ENCODE measurements at places on chromosomes 11 and 22.
A peak's percentile ranks its signal among the peaks of the same experiment; 100 is the strongest.

DNA sequence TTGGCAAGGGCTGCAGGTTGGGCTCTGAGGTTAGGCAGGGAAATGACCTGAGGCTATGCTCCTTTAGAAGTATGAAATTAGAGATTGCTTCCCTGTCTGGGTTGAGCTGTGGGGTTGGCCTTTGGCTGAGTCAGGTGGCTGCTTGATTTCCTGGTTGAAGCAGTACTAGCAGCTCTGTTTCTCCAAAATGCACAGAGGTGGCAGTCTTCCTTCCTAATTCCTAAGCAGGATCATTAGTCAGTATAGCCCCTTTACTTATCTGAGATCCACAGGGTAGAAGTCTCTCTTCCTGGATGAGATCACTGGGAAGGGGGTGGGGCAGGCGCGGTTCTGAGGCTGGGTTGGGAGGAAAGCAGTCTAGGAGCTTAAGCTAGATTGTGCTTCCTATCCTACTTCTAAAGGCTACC, 1917.5 kb downstream of the LRRC4C start:
- no peak for DNase-seq

DNA sequence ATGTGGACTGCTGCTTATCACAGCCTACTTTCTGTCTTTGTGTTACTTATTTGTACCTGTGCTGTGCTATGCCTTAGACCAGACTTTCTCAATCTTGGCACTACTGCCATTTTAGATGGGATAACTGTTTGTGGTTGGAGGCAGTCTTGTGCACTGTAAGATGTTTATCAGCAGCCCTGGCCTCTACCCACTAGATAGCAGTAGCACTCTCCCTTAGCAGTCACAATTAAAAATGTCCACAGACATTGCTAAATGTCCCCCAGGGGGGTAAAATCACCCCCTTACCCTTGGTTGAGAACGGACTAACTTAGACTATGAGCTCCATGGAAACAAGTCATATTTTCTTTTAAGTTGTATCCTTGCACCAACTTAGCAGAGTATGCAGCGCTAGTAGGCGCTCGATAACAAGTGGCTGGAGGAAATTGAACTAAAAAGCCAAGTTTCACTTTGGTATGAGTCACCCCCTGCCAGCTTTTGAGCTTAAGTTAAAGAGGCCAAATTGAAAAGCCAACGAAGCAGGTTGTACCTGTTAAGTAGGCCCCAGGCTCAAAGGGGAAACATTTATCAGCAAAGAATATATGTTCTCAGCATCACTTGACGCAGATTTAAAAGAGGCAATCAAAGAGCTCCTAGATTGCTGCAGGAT, 304.8 kb upstream of the SORL1-AS1 start:
- no peak for DNase-seq

GRCh38 chr11:116823031-116823843, at the start of gene APOA4:
Gene APOA4 (minus strand): TSS chr11:116823304. CDS start chr11:116823191, 113 bp downstream.
- no peak for DNase-seq

DNA sequence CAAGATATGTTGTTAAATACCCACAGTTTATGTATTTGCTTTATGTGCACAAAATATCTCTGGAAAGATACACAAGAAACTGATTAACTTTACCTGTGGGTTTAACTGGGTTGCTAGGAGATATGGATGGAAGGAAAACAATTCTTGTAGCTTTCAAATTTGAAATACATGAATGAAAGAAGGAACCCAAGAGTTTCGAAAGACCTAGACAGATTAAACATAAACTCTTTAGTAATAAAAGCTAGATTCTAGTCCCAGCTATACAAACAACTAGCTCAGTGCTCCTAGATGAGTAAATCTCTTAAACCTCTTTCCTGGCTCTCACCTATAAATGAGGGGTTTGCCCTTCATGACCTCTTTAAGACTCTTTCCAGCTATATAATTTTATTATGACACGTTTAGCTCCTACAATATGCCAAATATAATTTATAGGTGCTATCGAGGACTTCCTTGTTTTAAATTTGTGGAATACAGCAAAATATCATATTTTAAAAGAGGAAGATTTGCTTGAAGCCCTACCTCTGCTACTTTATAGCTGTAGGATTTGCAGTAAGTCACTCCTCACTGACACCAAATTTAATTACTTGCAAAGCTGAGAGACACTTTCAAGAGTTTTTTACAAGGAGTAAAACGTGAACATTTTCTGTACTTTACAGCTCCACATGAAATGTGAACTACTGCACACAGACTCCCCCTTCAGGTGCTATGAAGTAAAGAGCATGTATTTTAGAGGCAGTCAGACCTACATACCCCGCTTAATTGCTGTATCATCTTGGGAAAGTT, 50.7 kb downstream of the RRAS2 start:
- DNase-seq: no peak

DNA sequence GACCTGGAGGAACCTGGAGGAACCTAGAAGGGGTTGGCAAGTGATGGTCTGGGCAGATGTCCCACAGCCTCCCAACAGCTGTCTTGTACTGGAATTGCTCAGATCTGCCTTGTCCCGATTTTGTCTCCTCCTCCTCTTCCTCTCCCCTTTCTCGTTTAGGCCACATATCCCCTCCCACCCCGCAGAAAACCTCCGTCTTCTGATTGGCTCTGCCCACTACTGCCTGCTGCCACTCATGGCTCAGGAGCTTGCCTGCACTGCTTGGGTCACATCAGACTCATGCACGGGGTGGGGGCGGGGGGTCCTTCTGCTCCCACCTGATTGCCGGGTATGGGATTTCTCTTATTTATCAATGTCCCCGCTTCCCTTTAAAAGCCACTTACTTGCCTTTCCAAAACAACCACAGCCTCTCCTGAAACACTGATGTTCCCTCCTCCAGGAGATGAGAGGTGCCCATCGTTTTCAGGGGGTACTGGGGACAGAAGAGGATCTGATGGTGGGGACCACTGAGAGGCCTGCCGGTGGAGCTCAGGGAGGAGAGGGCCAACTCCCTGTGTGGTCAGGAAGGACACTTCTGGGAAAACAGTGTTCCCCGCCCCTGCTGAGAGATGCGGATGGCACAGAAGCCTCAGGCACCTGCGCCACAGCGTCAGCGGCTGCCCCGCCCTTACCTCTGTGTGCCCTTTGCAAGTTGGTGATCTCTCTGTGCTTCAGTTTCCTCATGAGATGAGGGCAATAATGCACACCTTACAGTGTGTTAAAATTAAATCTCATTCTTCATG, 14.7 kb downstream of the TOM1 start:
- DNase-seq: peak; percentile 25

DNA sequence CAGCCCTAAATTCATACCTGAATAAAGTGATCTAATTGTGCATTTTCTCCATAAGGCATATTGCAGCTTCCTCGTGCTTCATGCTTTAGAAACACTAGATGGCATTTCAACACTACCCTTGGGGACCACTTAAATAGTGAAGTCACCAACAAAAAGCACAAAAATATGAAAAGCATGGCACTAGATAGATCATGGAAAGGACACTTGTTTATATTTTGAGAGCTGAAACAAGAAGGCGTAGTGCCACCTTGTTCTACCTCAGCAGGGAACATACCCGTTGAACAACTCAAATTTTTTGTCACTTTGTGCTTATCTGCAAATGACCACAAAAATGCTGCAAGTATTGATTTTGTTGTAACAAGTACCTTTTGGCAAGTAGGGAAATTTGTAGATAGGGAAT, 8.6 kb downstream of the TBCEL start:
- DNase-seq: no peak

GRCh38 chr11:119709638-119710346, 19.2 kb downstream of the NECTIN1 start:
- DNase-seq: no peak

DNA sequence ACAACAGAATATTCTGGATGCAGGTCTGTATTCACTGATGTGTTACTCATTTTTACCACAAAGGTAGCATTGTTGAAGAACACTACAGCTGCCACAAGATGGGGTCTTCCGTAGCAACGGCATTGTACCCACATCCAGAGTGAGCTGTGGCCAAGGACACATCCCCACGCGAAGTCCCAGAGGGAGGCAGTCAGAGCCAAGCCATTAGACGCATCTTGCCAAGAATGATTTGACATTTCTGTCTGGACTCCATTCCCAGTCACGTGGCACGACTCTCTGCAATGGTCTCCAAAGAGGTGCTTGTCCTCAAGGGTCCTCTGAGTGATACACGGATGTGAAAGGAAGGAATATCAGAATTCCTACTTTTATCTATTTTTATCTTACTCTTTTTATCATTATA, 15.5 kb downstream of the OPCML start:
- DNase-seq: no peak

DNA sequence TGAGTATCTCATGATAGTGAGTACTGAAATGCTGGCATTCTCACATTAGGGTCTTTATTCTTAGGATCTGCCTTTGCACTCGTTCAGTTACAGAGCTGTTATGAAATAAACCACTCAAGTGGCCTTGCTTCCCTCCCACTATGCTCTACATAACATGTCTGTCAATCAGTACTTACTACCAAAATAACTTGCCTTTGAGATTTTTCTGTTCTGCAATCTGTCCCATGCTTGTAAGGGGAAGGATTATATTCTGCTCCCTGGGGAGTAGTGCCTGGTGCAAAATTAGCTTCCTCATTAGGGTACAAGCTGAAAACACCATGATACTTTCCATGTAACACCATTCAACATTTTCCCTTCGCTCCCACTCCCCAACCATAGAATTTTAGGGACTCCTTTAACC, 1.9 kb upstream of the GRAP2 start:
- DNase-seq: no peak

DNA sequence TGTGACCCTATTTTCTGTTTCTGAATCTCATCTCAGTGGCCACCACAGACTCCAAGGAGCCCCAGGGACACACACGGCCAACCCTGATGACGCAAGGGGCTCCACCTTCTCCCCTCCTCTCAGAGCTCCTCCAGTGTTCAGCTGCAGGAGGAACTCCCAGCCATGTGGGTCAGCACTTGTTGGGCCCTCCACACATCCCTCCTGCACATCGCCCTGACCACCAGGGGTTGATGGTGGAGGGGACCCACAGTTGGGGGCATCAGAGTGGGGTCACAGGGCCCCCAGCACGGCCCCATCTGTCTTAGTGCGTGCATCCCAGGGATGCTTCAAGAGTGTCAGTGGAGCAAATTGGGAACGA, 499.6 kb downstream of the BRD1 start:
- DNase-seq: no peak

DNA sequence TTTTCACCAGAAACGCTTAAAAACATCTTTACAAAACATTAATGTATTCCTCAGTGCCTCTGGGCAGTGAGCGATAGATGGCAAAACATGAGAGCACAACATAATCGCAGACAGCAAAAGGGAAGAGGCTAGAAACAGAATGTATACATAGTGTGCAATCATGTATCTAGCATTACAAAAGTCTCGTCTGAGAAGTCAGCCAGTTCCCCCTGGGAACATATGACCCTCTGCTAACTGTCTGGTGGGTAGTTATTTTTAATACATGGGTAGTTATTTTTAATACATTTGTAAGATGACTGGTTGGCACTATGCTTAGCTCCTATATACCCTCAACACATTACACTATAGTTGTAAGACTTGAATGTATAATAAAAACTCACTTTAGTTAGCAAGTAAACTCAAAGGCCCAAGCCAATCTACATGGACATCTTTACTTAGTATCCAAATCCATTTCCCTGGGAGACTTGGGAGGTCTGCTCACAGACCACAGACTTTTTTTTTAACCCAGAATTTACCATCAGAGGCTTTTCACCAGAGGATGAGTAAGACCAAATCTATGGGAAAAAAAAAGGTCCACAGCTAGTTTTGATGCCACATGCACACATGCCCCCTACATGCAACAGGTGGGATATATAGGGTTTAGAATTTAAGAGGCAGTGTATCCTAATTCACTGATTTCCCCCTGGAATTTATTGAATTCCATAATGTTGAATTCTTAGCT, 71.7 kb downstream of the AMBRA1 start:
- no peak for DNase-seq

GRCh38 chr11:612201-612960, 3.4 kb downstream of the IRF7 start:
- no peak for DNase-seq

DNA sequence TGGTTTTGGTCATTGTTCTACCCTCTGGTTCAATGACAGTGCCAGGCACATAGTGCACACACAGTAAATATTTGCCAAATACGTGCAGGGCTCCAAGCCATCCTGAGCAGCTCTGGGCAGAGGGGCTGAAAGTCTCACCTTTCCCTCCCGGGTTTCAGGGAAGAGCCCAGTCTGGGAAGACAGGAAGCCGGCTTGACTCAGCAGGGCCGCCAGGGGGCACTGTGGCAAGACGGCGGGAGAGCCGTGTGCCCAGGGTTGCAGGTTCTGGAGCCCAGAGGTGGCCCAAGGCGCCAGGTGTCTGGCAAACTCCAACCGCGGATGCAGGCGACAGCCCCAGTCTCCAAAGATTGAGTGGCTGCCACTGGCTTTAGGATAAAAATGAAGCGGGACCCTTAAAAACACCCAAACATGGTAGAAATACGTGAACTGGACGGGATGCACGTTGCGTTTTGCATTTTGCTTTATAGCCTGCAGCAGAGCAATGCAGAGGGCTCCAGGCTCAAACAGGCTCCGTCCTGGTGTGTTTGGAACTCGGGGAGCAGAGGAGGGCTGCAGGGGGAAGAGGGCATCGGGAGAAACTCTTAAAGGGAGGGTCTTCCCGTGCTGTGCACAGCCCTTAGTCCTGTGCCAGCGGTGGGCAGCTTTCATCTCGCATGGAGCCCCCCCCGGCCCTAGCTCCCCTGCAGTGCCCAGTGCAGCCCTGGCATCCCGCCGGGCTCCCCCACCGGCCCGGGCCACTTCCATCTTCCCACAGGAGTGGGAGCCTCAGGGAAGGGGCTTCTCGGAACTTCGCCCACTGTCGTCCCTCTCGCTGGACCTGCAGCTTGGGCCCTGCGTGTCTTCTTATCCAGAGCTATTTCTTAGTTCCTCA, 10.7 kb downstream of the KRTAP5-5 start:
- peak; percentile 95 for DNase-seq

GRCh38 chr11:64868904-64869570, 9.4 kb downstream of the EHD1 start:
- no peak for DNase-seq

- DNase-seq: peak; percentile 3
Observed at GRCh38 chr11:78647986-78648875, 73.6 kb upstream of the NARS2 start.

GRCh38 chr22:43600265-43600664, 188.5 kb downstream of the MPPED1 start:
- no peak for DNase-seq

GRCh38 chr11:111310088-111310487, 11.7 kb downstream of the POU2AF3 start:
- DNase-seq: peak; percentile 99

DNA sequence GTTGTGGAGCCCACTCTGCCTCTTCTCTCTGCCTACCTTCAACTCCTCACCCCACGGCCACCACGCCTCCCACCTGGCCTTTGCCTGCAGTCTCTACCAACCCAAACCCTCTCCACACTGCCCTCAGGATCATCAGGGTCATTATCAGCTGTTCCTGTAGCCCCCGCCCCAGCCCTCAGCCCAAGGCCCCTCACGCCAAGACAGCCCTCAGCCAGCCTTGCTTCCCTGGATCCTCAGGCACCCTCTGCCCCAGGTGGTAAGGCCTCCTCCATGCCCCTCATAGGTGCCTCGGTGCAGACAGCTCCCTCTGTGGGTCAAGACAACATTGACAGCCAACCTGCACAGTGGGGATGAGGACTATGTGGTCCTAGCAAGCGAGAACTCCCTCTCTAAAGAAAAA, 1.7 kb downstream of the SBF1 start:
- DNase-seq: no peak

GRCh38 chr11:70092959-70093715, 15.0 kb downstream of the ANO1 start:
- DNase-seq: no peak

Measured in DMS153 (cell line).